Cerebellar nuclear complex (tissue), 1 donor: ENCODE measurements at places on chromosomes 1 and 21.

DNA sequence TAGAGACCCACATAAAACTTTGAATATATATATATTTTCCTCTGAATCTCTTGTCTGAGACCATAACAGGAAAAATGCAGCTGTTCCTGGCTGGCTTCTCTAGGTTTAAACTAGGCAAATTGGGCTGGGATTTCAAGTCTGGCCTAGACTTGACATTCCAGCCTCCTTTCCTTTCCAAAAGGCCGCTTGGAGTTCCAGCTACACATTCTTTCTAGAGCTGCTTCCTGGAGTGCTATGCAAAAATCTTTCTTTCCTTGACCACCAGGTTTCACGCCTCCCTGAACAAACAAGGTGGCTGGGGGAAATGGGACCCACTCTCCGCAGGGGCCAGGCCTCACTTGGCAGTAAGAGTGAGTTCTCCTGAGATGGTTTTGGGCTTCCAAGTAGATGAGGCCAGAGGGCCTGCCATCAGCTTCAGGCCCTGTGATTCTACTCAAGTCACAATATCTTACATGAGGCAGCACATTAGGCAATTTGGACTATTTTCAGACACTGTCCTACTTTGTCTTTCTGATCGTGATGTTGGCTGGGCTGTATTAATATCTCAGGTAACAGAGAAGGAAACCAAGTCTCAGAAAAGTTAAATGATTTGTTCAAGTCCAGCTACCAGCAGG lies 102.4 kb downstream of the FAM78B start:
- DNase-seq: no peak

DNA sequence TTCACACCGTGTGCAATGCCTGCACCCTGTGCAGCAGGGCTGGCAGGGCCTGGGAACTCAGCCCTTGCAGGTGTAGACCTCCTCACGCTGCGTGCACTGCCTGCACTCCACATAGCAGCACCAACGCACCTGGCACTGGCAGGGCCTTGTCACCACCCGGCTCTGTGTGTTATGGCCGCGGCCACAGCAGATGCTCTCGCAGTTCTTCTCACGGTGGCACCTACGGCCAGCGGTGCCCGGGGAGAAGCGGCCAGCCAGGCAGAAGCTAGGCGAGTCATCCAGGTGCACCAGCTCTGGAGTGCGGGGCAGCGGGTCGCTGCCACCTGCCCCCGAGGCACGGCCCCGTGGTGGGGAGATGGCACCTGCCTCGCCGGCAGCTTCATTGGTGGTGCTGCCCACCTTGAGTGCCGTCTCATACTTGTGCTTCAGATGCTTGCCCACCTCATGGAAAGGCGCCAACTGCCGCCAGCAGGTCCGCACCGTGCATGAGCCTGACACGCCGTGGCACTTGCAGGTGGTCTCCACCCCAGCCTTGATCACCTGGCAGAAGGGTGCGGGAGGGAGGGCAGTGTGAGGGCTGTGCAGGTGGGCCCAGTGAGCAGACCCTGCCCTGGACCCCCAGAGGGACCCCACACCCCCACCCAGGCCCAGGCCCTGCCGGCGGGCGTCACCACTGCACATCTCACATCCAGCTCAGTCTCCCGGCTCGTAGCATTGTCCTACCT lies 26.1 kb downstream of the WNT9A start:
- DNase-seq: no peak

DNA sequence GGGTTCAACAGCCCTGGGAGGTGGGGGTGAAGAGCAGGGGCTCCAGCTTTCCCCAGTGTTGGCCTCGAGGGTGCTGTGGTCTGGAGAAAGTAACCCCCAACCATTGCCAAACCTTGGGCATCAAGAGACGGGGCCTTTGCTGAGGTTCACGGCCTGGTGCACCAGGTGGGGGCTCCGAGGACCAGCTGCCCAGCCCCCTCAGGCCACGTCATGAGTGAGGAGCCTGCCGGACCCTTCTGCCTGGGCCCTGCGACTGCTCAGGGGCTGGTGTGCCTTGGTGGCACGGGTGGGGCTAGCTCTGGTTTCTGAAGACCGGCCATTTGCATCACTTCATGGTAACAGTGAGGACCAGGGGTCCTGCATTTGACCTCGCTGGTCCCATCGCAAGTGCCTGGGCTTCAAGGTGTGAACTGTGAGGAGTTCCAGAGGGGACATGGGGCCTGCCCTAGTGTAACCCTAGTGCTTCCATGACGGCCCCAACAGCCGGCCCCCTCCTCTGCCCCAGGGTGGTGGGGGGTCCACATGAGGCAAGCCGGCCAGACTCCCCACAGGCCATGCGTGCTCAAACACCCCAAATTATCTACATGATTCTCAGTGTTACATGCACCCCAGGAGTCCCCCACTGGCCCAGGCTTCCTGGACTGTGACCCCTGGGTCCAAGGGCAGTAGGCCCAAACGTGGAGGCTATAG lies 13.5 kb downstream of the MORN1 start:
- no peak for DNase-seq

DNA sequence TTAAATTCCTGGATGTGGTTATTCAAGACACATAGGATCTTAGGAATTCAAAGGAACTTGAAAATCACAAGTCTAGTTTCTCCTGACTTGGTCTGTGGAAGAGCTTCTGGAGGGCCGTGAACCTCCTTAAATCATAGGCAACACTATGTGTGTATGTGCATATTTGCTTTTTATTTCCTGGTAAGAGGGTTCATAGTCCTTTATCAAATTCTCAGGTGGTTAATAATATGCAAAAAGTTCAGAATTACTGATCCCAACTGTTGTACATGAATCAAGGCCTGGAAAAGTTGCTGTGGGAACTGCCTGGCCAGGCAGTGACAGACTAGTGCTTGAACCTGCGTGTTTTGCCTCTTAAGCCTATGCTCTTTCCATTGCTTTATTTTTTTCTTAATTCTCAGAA lies 12.9 kb downstream of the MTR start:
- DNase-seq: no peak

DNA sequence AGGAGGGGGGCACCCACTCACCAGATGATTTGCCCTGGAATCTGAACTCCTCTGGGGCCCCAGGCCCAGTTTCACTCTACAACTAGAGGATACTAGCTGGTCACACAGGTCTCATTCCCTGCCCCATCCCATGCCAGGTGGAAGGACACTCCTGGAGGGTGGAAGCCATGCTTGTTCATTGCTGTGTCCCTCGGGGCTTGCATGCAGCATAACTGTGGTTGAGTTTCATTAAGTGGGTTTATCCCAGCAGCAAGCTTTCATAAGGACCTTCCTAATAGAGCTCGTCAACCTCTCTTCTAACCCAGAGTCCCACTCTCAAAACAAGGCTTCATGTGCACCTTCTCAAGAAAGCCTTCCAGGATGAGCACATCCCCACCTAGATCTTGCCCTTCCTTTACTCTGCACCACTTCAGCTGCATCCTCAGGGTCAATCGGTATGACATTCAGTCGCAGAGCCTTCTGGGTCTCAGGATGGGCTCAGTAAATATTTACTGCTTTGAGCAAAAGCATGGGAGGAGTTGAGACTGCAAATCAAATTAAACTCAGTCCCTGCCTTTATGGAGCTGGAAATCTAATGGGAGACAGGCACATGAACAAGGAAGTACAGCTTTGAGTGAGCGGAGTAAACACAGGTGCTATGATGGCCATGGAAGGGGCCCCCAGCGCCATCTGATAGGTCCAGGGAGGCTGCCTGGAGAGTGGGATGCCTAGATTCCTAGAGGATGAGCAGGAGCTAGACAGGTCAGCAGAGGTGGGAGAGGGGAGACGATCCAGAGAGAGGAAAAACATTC lies 32.3 kb downstream of the LAMB3 start:
- DNase-seq: no peak

DNA sequence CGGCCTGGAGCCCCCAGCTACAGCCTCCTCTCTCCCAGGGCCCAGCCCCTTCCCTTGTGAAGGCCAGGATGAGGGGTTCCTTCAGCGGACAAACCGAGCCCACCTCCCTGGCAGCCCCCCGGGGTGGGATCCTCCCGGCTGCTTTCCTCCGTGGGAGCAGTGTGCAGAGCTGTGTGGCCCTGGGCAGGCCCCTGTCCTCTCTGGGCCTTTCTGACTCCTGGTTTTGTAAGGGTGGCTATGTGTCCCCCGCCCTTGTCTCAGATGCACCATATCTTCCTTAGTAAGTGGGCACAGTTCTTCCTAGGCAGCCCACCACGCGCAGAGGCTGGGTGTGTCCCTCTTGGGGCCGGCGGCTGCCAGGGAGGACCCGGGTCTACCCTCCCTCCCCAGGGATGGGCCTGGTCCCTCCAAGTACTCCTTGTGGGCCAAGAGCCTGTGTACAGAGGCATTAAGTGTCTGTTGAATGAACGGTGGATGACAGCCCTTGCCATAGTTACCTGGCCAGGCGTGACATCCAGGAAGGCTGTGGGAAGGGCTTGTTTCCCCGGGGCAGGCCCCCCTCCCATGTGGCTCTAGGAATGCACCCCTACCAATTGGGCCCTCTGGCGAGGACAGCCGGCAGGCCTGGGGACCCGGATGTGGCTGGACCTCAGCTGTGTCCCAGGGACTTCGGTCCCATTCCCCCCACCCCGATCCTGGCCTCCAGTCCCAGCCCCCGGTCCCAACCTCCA lies 3.8 kb downstream of the SMIM1 start:
- no peak for DNase-seq

- no peak for DNase-seq
Measured at GRCh38 chr1:152003846-152004442, 10.3 kb upstream of the S100A10 start.
